NAMALWA (cell line): ENCODE measurements at places on chromosomes 1 and 21.

DNA sequence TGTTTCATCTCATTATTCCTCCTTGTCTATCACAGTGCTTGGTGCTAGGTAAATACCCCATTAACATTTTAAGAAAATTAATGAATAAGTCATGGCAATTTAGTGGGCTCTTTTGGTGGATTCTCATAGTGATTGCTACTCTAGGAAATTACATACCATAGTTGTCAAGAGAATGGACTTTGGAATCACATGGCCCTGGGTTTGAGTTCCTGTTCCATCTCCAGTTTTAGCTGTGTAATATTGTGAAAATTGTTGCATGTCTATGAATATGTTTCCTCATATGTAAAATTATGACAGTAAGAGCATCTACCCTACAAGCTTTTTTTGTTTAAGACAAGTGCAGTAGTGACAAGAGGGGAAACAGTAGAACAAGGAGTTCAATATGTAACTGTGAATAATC is 20.7 kb downstream of the WDTC1 start:
- no peak for DNase-seq

GRCh38 chr1:40495315-40495903 is 13.2 kb upstream of the EXO5 start:
- no peak for DNase-seq

DNA sequence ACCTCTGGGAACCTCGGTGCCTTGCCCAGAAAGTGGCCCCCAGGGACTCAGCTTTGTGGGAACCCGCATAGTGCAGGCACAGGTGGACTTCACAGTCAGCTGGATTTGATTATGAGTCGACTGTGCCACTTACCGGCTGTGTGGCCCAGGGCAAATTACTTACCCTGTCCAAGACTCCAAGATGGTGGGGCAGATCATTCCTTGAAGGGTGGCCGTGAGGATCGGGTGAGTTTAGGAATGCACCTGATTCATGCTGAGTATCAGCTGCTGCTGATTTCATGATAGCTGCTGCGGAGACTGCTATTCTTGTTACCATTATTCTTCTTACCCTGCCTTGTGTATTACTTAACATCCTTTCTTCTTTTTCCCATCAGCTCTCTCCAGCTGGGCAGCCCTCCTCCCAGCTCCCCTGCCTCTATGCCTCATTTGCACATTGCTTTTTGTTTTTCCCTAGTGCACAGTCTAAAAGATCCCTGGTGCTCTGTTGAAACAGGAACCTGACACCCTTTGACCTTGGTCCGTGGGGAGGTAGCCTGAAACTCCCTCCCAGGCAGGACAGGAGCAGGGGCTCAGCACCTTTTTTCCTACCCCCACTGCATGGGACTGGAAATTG is 40.5 kb upstream of the FHAD1 start:
- no peak for DNase-seq

DNA sequence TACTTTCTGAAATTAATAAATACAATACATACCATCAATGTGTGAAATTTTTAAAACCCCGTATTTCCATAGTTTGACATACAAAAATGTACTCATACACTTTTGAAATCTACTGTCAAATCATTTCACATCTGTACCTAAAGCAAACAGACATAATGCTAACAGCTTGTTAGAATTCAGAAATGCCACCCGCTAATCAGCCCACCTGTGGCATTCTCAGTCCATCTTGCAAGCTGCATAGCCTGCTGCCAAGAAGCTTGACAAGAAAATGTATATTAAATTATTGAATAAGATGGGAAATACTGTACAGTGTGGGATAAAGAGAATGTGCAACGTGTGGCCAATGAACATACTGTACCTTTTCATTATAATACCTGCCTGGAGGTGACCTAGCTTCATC is 55.1 kb downstream of the ZBTB18 start:
- DNase-seq: no peak

DNA sequence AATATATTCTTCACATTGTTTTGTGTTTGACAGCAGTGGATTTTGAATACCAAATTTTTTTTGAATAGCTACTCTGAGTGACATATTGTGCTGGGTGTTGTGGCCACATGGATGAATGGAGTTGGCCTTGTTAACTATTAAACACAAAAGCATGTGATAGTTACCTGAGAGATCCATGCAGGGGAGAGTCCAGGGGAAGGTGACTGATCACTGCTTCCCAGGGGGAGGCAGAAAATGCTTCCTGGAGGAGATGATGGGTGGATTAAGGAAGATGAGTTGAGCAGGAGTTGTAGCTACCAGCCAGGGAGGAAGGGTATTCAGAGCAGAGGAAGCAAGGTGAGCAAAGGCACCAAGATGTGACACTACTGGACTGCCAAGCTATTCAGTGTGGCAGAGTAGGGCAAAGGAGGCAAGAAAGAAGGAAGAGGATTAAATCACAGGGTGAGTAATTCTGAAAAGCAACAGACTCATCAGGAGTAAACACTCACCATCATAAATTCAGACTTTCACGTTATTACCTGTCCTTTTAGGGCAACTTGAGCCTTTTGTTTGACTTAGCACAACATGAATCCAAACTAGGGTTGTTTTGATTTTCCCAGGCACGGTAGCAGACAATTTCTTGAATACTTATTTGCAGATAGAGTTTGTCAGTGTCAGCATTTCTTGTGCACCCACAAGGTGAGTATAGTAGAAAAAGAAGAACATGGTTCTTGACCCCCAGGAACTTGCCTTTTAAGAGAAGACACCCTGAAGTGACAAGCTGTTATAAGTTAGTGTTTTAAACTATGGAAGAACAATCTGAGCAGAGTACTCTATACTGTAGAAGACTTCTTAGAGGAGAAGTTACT is 4.2 kb downstream of the CD46 start:
- DNase-seq: no peak

DNA sequence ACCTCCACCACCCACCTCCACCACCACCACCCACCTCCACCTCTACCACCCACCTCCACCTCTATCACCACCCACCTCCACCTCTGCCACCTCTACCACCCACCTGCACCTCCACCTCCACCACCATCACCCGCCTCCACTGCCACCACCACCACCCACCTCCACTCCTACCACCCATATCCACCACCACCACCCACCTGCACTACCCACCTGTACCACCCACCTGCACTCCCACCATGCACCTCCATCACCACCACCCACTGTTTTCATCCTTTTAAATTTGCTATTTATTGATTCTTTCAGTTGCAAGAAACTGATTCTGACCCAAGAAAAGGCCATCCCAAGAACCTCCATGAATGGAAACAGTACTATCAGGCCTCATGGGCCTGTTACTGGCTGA is 6.3 kb downstream of the OPTC start:
- no peak for DNase-seq

DNA sequence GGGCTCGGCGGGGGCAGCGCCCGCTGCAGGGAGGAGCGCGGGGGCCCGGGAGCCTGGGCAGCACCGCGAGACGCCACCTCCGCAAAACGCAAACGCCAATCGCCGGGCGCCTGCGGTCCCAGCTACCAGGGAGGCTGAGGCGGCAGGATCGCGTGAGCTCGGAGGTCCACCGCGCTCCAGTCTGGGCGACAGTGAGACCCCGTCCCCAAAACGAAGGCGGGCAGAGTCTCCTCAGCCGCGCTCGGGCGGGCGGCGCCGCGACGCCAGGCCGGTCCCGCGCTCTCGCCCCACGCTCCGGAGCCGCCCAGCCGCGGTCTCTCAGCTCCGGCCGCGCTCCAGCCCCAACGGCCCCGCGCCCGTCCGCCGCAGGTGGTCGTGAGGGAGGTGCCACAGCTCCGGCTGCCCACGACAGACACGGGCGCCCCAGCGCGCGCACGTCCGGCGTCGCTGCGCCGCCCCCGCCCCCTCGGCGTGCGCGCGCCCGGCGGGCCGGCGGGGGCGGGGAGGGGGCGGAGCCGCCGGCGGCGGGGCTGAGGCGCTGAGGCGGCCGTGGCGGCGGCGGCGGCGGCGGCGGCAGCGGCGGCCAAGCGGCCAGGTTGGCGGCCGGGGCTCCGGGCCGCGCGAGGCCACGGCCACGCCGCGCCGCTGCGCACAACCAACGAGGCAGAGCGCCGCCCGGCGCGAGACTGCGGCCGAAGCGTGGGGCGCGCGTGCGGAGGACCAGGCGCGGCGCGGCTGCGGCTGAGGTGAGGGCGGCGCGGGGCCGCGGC is at the start of gene ADARB1:
Gene ADARB1, plus strand, starts transcription at position 533 of the 770 bp plus-strand sequence. CDS start 97,077 bp downstream, outside the sequence.
- DNase-seq: peak; percentile 47

- DNase-seq: no peak
These were observed 411.8 kb upstream of the DAB1 start for GRCh38 chr1:57835620-57836019.

DNA sequence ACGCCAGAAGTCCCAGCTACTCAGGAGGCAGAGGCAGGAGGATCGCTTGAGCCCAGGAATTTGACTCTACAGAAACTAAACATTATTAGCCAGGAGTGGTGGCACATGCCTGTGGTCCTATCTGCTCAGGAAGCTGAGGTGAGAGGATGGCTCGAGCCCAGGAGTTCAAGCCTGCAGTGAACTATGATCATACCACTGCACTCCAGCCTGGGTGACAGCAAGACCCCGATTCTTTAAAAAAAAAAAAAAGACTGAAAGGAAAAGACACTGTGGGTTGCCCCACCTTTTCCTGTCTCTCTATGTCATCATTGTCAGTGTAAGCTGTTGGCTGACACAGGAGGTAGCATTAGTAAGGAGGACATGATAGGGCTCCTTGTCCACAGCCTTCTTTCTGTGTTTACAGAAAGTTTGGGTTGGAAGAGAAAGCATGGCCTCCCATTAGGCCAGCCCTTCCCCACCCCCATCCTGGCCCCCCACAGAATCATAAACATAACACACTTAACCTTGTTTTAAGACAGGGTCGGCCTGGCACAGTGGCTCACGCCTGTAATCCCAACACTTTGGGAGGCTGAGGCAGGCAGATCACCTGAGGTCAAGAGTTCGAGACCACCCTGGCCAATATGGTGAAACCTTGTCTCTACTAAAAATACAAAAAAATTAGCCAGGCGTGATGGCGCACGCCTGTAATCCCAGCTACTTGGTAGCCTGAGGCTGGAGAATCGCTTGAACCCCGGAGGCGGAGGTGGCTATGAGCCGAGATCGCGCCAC is 20.6 kb upstream of the RCAN3 start:
- no peak for DNase-seq

- DNase-seq: no peak
These were observed 12.5 kb upstream of the VAMP4 start for GRCh38 chr1:171754353-171754705.

GRCh38 chr1:236144446-236145150 is 2.3 kb downstream of the GPR137B start:
- DNase-seq: peak; percentile 62

DNA sequence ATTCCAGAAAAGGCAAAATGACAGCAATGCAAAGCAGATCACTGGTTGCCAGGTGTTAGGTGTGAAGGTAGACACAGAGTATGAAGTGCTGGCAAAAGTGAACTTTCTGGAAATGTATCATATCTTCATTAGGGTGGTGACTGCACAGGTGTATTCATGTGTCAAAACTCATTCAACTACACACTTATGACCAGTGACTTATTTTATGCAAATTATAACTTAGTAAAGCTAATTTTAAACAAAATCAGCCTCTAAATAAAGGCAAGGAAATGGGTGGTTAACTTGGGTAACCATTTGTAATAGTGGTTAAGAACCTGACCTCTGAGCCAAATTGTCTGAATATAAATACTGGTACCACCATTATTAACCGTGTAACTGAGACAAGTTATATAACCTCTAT is 7.4 kb downstream of the COP1 start:
- DNase-seq: no peak

- DNase-seq: no peak
These were observed 27.3 kb downstream of the STUM start for GRCh38 chr1:226575739-226576378.

GRCh38 chr1:65277605-65278347 is 31.6 kb upstream of the DNAJC6 start:
- DNase-seq: no peak

- DNase-seq: no peak
These were observed 11.7 kb downstream of the CCNL2 start for GRCh38 chr1:1387098-1388077.

DNA sequence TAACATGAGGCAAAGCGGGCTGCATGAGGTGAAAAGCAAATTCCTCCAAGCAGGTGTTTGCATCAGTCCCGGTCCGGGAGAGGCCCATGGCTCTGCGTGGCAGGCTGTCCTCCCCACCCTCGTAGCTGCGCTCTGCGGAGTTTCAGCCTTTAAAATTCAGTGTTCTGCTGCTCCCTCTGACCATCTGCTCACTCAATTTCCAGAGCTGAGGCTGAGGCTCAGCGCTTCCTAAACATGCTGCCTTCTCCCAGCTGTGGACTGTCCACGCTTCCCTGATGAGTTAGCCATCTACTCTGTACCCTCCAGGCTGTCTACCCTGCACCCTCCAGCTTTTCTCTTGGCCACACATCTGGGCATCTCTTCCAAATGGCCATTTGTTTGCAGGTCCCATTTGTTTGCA is 87.7 kb downstream of the KCNJ6 start:
- DNase-seq: no peak

- DNase-seq: no peak
These were observed 52.4 kb upstream of the SYT14 start for GRCh38 chr1:209885403-209886218.
